Activated CD8-positive, alpha-beta memory T cell treated with anti-CD3 and anti-CD28 coated beads for 4 hours (primary cell): ENCODE measurements at places on chromosomes 11 and 22.

DNA sequence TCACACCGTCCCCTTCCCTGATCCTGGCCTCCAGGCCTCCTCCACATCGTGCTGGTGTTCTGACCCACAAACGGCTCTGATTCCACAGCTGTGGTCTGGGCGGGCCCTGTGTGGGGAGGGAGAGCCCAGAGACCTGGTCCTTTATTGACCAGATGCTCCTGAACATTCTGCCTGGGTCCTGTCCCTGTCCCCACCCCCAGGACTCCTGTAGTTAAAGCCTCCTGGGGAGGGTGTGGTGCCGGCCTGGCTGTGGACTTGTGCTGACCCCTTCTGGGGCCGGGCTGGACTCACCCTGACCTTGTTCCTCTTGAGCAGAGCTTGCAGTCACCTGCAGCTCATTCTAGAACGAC lies 128.7 kb downstream of the CTTN start:
- no peak for DNase-seq

DNA sequence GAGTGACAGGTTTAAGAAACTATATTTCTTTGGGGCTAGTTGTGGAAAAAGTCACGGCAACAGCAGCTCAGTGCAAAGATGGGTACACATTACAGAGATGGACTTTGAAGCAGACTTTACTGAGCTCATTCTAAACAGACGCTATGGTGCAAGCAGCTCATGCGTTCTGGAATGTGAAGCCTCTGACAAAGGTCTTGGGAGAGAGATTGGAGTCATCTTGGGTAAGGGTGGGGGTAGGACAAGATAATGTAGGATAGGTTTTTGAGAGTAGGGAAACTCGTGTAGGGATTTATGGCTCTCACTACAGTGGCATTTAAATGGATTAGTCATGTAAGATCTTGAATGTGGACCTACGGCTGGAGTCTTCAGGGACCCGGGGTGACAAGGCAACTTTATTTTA lies 36.2 kb upstream of the CLMP start:
- DNase-seq, result no peak

DNA sequence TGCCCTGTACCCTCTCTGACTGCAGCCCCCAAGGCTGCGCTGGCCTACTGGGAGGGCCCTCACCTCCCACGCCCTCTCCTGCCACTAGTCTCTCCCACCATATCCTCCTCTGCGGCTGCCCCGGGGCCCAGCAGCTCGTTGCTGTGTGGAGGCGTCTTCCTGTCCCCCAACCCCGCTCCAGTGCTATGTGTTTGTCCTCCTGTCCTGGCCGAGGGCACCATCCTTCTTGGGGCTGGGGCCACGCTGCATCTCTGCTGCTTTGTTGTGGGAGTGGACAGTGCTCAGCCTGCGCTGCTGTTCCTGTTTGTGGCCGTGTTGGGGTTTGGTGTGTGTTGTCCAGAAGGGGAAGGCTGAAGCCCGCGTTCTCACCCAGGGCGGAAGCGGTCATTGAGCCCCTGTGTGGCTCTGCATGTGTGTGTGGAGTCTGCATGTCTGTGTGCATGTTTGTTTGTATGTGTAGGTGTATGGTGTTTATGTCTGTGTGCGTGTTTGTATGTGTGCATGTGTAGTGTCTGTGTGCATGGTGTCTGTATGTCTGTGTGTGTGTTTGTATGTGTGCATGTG lies 15.7 kb downstream of the TPCN2 start:
- no peak for DNase-seq

- no peak for DNase-seq
Measured at GRCh38 chr11:846496-847098, 3.9 kb downstream of the TSPAN4 start.

DNA sequence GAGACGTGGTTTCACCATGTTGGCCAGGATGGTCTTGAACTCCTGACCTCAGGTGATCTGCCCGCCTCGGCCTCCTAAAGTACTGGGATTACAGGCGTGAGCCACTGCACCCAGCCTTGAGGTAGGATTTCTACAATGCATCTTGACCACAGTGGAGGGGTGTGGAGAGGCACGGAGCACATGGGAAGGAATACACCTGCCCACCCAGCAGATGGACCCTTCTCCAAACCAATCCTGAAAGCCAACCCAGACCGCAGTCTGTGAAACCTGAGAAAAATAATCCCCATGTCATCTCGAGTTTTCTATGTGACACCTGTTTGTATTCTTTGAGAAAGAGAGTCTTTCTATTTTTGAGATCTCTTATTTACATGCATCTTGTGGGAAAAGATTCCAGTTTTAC lies 32.5 kb downstream of the LGR4 start:
- DNase-seq, result no peak

DNA sequence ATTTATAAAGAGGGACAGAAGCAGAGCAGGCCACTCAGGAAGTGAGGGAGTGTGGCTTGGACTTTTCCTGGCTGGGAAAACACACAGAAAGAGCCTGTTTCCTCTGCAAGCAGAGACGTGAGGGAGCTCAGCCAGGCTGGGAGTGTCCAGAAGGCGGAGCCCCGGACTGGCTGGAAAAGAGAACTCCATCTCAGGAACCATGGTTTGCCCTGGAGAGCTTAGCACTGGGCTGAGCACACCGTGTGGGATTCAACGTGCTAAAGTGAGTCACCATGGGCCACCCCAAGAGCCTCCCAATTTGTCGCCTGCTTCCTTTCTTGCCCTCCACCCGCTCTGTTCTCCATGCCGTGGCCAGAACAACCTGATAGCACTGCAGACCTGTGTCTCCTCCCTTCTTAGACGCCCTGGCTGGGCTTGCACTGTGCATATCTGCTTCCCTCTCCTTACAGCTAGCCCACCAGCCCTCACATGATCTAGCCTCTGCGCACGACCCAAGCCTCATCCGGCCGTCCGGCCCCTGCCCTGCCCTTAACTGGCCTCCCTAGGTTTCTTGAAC lies 51.8 kb downstream of the GALNT18 start:
- no peak for DNase-seq

- no peak for DNase-seq
Measured at GRCh38 chr11:105491394-105491793, 118.5 kb upstream of the GRIA4 start.

DNA sequence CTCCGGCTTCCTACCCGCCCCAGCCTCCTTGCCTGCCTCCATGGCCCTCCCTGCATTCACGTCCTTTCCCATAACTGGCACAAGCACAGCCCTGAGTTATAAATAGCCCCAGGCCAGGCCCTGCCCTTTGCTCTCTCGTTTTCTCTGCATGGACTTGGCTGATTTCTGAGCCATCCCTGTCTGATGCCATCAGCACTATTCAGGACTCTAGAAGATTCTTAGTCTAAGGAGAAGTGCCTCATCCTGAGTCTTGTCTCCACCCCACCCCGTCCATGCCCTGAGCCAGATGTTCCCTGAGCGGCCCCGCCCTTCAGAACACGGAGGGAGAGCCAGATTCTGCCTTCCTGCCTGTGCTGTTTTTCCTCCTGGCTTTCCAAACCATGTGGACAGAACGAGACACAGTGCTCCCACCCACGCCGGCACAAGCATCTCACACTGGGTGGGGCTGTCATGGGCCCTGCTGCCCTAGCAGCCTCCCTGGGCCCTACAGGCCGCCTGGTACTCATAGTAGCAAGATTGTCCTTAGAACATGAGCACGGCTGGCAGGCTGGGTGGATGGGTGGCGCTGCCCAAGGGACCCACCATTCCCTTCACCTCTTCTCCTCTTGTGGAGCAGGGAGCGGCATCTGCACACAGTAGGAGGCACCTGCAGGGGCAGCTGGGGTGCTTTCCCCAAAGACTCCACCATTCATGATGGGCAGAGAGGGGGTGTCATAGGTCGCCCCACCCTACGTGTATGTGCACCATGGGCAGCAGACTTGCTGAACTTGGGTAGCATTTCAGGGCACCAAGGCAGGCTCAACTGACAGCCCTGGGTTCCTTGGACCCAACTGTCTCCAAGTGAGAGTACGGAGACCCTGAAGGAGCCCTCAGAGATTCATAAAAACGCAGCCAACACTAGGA lies 76.9 kb downstream of the BCR start:
- DNase-seq, result no peak

DNA sequence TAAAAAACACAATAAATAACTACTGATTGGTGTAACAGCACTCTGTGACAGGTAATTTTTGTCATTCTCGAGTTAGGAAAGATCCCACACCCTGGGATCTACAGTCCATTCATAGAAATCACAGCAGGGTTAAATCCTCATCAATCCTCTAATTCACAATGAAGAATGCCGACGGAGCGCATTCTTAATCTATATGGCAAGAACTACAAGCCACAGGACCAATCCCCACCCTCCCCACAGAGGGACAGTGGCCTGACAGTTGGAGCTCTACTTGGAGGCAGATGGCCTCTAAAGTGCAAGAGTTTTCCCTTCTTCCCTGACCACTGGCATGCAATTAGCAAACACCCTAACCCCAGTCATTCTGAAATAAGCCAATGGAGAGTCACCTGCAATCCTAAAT lies 34.2 kb downstream of the TCF20 start:
- DNase-seq, result no peak

DNA sequence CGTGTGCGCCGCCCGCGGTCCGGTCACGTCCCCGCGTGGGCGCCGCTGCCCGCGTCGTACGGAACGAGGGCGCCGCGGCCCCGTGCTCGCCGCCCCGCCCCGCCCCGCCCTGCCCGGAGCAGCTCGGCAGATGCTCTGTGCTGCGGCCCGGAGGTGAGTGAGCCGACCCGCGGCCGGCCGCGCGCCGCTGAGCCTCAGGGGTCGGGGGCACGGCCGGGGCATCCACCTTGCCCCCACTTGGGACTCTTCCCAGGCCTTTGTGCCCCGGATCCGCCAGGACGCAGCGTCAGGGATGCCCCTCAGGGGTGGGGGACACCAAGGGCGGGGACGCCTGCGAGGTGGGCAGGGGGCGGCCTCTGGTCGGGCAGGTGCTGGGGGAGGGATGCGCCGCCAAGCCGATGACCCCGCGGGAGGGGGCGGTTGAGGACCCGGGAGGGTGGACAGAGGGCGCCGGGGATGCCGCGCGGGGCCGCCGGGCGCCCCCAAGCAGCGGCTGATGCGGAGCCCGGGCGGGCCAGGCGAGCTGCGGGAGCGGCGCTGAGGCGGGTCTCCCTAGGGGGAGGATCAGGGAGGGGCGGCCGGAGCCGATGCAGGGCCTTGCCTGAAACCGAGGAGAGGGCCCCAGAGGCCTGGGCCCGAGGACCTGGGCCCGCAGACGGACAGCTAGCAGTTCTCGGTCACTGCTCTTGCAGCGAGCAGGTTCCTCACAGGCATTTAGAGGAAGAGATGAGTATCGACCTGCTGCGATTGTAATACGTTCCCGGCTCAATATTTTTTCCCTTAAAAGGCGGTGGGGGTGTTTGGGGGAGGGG lies at the start of gene GNAZ:
Gene GNAZ, plus strand, starts transcription at position 102 of the 812 bp plus-strand sequence. CDS start 25,177 bp downstream, outside the sequence.
- no peak for DNase-seq

DNA sequence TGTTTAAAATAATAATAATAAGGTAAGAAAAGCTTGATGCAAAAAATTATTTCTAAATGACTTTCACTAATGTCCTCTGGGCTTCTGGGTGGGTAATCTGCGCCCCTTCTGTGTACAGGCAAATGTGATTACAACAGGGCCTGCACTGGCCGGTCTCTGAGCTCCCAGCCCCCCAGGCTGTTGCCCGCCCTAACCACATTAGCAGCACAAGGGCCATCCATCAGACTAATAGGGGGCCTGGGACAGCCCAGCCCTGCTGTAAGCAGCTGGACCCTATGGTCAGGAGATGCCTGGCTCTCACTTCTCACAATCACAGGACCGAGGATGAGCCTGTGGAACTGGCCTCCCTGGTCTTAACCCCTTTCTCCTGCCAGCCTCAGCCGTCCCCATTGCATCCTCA lies 388.4 kb downstream of the BUD13 start:
- no peak for DNase-seq

- no peak for DNase-seq
Measured at GRCh38 chr11:19738124-19738523, 25.5 kb downstream of the NAV2 start.

DNA sequence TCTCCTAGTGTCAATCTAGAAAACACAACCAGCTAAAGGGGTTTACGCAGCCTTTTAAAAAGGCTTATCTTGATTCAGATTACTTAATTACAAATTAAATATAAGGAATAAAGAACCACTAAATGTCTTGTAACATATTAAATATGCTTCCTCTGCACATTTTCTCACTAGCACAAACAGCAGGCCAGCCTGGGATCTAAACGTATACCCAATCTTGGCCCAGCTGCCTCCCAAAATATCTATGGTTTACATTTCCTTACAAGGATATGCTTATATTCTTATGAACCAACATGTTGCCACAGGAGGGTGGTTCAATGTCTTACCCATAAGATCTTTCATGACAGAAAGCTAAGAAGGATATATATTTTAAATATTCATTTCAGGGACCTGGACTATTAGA lies 7.7 kb downstream of the LGR4 start:
- DNase-seq, result no peak

DNA sequence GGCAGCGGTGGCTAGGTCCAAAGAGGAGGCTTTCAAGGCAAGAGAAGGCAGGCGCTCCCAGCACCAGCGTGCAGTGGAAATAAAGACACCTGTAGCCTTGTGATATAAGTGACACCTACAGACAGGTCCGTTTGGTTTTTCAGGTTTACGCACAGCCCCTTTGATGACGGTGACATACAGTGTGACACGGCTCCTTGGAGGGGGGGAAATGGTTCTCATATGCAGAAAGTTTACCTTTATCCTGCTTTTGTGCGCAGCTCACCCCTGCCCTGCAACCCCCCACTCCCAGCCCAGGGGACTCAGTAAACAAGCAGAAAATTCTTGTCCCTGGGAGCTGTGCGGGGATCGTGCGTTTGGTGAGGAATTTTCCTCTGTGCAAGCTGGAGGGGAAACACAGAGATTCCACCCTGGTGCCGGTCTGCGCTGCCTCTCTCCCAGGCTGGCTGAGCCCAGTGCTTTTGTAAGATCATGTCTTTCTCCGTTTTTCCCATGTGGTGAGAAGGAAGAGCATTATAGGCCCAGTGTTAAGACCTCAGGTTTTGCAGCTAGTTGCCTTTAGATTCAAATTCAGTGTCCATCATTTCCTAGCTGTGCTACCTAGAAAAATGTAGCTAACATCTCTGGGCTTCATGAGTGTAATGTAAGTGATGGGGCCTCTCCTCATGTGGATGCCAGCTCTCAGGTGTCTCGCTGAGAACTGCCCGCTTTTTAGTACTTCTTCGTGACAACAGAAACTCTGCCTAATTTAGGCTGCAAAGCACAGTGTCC lies at the start of gene ELF5:
Gene ELF5, minus strand, starts transcription at position 113 of the 768 bp plus-strand sequence. CDS start 8,045 bp downstream, outside the sequence.
- DNase-seq, result no peak

- DNase-seq, result no peak
Measured at GRCh38 chr11:71332447-71332846, 80.1 kb upstream of the SHANK2 start.

DNA sequence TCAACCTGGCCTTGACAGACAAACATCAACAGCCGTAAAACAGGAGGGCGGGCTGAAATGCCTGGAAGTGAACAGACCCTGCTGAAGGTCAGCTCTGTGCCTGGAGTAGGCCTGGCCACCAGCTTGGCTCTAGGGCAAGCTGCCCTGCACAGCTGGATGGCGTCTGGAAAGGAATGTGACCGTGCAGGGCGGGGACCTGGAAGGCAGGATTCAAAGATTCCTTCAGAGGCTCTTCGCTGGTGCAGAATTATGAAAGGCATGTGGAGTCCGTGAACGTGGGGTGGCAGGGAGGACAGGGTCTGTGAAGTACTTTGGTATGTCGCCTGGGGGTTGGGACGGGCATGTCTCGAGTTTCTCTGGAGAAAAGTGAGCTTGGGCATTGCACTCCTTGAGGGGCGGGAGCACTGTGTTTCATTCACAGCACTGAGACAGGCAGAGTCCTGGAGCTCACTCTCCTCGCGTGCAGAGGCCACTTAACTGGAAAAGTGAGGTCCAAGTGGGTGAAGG lies 1.5 kb downstream of the EHD1 start:
- no peak for DNase-seq
